Common myeloid progenitor, CD34-positive (primary cell): ENCODE measurements at places on chromosomes 5 and 9.

DNA sequence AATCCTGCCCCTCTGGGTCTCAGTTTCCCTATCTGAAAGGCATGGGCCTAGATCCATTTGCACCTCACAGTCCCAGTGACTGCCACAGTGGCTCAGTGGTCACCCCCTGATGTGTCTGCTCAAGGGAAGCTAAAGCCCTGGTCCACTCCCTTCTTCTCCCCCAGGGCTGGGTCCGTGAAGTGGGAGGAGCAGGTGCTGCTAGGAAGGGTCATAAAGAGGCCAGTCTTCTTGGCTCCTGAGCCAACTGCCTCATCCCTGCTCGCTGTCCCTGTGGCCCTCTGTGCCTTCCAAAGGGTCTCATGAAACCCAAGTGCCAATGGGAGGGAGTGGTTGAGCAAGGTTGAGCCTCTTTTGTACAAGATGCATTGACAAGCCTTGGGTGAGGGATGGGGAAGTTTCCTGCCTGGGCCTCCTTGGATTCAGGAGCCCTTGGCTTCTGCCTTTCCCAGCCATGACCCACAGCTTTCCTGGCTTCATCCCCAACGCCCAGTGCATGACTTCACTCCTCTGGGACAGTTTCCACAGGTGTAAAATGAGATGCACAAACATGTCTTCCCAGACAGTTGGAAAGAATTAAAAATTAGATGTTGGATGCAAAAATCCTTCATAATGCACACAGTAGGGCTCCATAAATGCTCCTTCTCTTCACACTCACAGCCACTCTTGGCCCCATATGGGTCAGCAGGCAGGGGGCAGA lies 1.6 kb upstream of the SLC6A7 start:
- DNase-seq: no peak

DNA sequence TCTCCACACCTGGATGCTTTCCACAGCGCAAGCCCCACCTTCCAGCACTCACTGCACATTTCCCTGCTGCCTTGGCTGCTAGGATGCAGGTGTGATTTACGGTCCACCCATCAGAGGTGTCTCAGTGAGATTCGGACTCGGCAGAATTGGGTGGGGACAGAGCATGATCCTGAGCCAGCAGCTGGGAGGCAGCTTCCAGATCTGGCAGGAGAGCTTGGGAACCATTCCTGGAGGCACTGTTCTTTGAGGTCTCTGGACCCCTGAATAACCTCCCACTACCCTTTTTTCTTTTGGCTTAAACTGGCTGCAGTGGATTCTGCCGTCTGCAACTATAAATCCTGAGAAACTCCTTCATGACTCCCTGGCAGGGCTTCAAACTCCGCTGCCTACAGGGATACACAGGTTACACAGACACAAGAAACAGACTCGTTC lies 99.6 kb upstream of the PHYKPL start:
- no peak for DNase-seq

- no peak for DNase-seq
Measured at GRCh38 chr5:89204756-89205155, 321.8 kb upstream of the MEF2C start.

- DNase-seq: no peak
Measured at GRCh38 chr5:57715296-57715695, 232.7 kb upstream of the ACTBL2 start.

DNA sequence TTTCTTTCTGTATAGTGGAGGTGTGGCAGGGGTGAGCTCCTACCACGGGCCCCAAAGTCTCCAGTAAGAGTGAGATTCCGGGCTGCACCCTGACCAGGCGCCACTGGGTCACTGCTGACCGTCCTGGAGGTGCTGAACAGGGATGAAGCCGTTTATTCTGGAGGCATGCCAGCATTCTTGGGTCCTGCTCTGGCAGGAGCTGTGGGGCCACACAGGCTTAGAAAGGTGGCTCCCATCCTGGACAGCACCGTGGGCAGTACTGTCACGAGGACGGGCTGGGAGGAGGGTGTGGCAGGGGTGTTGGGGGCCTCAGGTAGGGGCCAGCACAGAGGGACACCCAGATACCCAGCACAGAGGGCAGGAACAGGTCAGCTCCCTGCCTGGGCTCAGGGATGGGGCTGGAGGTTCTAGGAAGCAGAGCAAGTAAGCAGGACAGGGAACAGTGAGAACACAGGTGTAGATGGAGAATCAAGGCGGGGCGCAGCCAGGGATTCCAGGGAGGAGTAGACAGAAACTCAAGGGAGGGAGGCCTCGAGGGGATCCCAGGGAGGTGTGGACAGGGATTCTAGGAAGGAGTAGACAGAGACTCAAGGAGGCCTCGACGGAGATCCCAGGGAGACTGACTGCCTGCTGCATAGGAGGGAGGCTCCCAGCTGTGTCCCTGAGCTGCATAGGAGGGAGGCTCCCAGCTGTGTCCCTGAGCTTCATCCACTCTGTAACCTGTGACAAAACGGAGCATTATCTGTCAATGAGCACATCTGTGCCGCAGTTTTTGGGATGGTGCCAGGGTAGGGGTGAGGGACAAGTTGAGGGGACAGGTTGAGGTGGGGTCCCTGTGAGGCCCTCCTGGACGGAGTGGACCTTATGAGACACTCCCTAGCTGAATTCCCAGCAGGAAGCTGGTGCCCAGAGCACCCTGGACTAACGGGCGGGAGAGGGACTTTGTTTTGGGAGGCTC lies 1.1 kb upstream of the PLEKHG4B start:
- DNase-seq: peak; percentile 3

DNA sequence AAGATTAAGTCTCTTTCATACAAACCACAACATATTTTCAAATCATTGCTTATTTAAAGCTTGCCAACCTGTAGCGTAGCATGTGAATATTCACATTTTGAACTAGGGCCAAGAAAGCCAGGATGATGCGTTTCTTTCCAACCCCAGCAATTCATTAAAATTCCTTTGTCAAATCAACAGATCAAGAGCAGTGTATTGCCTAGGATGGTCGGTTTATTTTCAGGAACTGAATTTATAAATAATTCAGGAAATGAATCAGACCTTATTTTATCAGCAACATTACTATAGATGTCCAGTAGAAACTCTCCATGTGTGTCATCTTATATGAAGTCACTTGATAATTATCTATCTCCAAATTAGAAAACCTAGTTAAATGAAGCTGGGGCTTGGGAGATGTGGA lies 13.2 kb upstream of the AUH start:
- DNase-seq: peak; percentile 35

- DNase-seq: peak; percentile 18
Measured at GRCh38 chr5:66597183-66597757, 1.1 kb downstream of the MAST4 start.

DNA sequence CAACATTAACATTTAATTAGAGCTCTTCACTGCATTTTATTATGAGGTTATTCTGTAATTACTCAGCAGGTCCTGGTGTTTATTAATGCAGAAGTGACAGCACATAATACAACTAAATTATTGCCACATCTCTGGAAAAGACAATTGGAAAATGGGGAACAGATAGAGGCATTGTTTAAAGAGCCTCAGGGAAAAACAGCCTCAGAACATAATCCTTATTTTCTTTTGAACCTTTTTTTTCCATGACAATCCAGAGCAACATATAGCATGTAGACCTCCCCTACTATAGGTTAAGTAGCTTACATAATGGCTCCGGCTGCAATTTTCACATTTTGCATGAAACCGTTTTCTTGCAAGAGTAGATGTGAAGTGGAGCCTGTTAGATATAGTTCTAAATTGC lies 87.2 kb downstream of the RMI1 start:
- no peak for DNase-seq

DNA sequence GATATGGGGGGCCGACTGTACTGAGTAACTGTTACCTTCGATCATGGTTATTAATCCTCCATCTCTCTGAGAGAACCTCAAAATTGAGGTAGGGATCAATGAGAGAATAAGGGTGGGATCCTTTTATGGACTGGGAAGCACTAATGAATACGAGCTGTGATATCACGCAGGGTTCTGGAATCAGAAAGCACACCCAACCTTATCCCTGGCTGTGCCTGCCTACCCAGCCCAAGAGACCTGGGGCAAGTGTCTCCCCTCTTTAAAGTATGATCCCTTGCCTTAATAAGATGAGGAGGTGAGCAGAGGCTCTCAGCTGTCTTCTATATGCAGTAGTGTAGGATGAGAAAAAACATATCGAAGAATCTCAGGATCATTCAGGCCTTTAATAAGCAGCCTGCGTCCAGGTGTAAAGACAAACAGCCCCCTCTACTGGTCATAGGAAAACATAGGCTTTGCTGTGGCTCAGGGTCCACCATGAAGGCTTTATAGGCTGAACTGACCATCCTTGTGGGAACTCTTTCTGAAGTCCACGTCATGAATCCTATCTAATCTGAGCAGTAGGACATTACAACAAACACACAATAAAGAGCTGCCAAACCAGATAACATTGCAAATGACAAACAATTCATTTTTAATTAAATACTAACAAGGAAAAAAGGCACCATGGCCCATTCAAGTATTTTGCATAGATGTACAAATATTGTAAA lies 16.8 kb downstream of the NIPAL4 start:
- DNase-seq: peak; percentile 72

DNA sequence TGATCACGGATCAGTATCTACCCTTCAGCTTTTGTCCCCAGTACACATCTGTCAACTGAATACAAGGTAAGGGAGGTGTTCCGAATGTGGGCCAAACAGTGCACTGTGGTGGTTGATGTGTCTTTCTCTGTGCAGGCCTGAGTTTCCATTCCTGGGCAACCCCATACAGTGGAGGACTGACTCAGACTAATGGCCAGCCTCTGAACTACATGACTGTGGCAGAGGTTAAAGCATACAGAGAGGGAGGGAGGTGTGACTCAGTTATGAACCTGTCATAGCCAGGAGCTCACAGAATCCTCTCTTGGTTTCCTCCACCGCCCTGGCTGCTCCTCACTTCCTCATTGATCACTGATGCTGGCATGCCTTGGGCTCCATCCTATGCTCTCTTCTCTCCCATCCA lies 136.4 kb upstream of the TAS2R1 start:
- DNase-seq: no peak

DNA sequence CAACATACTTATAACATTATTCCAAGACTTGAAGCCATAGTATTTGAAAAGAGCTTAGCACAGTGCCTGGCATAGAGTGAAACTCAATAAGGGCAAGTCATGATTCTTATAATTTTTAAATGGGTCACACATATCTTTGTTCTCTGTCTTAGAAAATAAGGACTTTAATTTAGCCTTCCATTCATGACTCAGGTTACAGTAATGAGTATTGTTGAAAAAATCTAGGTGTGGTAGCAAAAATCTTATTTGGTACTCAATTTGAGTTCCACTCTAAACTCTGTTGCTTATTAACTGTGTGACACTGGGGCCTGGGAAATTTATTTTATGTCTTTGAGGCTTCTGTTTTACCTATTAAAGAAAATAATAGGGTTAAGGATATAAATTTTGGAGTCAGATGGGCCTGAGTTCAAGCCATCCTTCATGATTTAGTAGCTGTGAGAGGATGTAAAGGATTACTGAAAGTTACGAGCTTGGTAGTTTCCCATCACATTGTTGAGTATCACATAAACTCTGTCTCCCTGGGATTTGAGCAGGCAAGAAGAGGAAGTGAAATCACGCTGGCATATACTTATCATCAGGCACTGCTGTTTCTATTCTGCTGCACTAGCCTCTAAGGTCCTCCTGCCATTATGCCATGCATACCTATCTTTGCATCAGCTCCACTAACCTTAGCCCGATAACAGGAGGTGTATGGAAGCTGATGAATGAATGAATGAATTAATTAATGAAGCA lies 1.5 kb downstream of the SPINK9 start:
- peak; percentile 2 for DNase-seq

GRCh38 chr9:32424616-32425015 lies 40.2 kb downstream of the ACO1 start:
- DNase-seq: no peak

GRCh38 chr5:5710471-5710870 lies 288.0 kb downstream of the ICE1 start:
- DNase-seq: no peak

GRCh38 chr5:129748913-129749880 lies 1.3 kb downstream of the MINAR2 start:
- DNase-seq: no peak

GRCh38 chr9:4517274-4517673 lies 27.0 kb downstream of the SLC1A1 start:
- DNase-seq: no peak

DNA sequence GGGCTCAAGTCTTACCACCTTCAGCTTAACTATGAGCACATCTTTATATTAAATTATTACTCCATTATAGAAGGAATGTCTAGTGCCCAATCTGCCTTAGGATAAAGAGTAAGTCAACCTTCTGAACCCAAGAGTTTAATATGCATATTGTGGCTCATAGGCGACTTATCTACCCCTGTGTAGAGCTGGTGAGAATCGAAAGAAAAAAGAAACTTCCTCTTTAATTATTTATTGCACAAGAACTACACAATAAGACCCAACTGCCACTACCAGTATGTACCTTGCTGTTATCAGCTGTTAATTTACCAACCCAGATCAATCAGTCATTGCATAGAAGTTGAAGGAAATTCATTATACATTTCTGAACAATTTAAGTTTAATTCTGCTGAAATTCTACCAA lies 329.1 kb upstream of the SLC24A2 start:
- DNase-seq: peak; percentile 84

GRCh38 chr9:130526854-130527650 lies 52.3 kb upstream of the FUBP3 start:
- no peak for DNase-seq

DNA sequence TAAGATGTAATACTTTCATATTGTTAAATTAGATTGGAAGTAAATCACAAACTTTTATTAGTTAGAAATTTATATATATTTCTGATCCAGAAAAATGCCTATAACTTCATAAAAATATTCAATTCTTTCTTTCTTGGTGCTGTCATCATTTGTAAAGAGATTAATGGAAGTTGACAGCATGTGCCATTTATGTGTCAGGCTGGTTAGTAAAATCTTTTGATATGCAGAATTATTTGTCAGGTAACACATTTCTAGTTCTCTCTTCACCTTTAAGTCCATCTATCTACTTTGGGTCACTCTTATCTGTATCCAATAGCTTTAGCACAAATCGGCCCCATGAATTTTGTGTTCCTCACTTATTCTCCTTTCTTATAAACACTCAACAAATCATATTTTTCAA lies 102.9 kb downstream of the ISL1 start:
- DNase-seq: no peak

GRCh38 chr9:78214492-78214891 lies 21.4 kb upstream of the CEP78 start:
- DNase-seq: no peak

- DNase-seq: no peak
Measured at GRCh38 chr5:168401226-168401625, 85.0 kb upstream of the RARS1 start.

DNA sequence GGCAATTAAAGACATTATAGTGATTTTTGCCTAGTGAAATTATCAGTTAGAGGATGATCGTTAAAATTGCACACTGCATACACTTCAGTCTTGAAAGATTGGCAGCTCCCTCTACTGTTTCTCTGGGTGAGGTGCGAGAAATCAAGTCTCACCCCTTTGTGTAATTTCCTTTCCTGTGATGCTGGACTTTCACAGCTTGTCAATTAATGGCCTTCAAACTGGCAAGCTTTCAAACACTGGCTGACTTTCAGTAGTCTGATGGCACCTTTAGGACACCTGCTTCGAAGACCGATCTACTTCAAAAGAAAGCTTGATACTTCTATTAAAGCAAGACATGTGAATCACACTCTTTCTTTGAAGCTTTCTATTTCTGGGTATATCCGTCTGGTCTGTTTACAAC lies 706.7 kb upstream of the PTPRD start:
- DNase-seq: peak; percentile 12
